ENCODE measurements at places on chromosomes 12 and 14.

- DNase-seq: no peak
These were observed 1341.3 kb downstream of the LRFN5 start for GRCh38 chr14:42947991-42948390.

- DNase-seq: no peak
These were observed 373.7 kb upstream of the SYT1 start for GRCh38 chr12:78490861-78491260.

DNA sequence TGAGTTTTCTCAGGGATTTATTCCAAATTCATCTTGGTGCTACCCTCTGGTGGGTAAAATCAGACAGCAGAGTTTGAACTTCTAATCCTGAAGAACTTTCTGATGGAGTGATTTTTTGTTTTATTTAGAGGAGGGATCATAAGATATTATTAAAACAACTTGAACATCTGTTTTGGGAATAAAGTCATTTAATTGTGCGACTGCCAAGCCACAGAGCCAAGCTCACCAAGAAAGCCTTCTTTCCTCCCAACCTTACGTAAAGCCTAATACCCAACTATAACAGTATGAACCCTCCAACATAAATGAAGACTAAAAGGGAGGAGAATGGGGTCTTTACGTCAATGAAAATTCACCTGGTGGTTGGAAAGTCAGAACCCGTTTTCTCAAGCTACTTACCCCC, 205.5 kb upstream of the IGF1 start:
- DNase-seq: no peak

GRCh38 chr12:127445581-127446139, 821.3 kb upstream of the TMEM132C start:
- no peak for DNase-seq

- DNase-seq: no peak
These were observed at the start of gene MAP1LC3B2 for GRCh38 chr12:116559162-116559935. Gene MAP1LC3B2, plus strand, starts transcription at chr12:116559381. Its CDS starts 16,562 bp downstream, at chr12:116575943.

GRCh38 chr14:61925043-61925442, 162.8 kb downstream of the SNAPC1 start:
- no peak for DNase-seq

GRCh38 chr14:102901633-102902032, 20.8 kb upstream of the AMN start:
- no peak for DNase-seq

DNA sequence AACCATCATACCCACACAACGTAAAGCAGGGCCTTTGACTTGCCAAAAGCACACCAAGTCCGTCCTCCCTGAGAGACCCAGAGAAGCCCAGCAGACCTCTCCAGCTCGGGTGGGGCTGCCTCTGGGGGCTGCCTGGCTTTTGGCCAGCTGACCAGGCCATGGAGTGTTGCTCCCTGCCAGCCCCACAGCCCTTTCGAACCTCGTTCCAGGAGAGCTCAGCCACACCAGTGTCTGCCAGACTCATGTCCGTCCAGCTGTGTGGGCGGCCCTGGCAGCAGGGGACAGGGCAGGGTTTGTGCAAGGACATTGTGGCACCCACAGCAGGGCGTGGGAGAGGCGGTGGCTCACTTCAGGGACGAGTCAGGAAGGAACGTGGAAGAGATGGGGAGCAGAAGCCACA, 22.6 kb upstream of the IRF2BPL start:
- no peak for DNase-seq

- DNase-seq: no peak
These were observed 43.1 kb upstream of the GTF2A1 start for GRCh38 chr14:81263777-81264410.

- no peak for DNase-seq
These were observed 72.9 kb downstream of the DDX51 start for GRCh38 chr12:132071040-132071810.

DNA sequence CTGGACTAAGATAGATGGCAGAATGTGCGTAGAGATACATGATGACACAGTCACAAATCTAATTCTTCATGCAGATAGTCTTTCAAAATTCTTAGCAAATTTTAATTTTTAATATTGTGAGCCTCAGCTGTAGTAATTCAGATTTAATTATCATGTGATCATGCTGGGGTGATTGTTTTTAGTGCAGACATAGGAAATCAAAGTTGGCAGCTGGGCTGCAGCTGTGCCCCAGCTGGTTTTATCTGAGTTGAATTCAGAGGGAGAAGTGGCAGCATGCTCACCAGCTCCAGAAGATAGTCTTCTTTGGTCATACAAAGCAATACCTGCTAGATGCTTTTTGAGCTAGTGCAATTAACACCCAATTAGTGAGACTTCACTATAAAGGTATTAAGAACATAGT, 292.9 kb downstream of the RAD51B start:
- no peak for DNase-seq

GRCh38 chr12:88111074-88111652, 30.7 kb downstream of the CEP290 start:
- DNase-seq: no peak

DNA sequence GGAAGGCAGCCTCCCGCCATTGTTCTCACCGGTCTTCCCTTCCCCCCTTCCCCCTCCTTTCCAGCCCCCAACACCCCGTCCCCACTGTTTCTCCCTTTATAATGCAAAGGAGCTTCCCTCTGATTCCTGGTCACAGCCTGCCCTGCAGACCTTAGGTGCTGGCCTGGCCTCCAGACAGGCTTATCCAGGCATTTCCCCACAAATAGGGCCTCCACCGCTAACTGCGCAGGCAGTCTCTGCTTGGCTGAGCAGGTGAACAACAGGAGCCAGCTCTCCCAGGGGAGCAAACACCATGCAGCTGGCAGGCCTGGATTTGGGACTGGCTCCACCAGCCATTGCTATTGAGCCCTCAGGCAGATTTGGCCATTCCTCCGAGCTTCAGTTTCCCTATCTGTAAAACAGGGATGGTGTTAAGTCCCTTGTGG, 46.0 kb downstream of the SMIM41 start:
- DNase-seq: no peak

GRCh38 chr14:93381644-93382043, 34.7 kb downstream of the COX8C start:
- DNase-seq: no peak
